Activated CD4-positive, alpha-beta memory T cell treated with anti-CD3 and anti-CD28 coated beads for 36 hours (primary cell): ENCODE measurements at places on chromosomes 7 and 10. TPM values are rescaled to one million over a fixed set of nuclear protein-coding genes. Genes with fewer than 3 reads are reported as not detected.
A peak's percentile ranks its signal among the peaks of the same experiment; 100 is the strongest.

DNA sequence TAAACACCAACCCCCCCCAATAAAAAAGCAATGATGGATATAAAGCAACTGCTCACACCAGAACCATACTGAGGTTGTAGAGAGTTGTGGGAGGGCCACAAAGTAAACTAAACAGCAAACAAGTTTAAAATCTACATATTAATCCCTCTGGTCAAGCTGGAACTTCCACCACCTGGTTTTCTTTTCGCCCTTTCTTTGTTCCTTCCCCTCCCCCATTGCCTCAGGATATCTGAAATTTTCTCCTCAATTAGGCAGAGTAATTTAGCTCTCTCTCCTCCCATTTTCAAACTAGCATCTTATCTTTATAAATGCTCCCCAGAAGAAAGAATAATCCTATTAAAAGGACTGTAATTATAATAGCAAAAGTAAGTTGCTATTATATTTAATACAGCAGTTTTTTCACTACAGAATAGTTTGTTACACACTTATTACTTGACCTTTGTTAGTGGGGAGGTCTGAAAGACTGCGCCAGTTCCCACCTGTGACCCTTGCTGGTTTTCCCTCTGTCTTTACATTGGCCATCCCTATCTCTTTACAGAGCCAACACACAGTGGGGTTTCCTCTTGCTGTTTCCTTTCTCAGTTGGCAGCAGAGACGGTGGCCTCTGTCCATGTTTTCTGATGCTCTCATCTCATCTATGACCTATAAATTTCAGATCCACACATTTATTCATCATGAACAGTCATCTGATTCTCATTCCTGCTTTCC lies 235.4 kb downstream of the RNLS start:
- no peaks in the 10 kb centered on the region for H3K4me1 ChIP-seq
- no peaks in the 10 kb centered on the region for H3K36me3 ChIP-seq
- H3K27me3 ChIP-seq = no peaks in the 10 kb centered on the region
- H3K4me3 ChIP-seq = no peak overlapping the region

Gene RAMP3
- not detected for total RNA-seq

- H3K27ac ChIP-seq = no peak overlapping the region
- no peaks in the 10 kb centered on the region for H3K27me3 ChIP-seq
- H3K4me3 ChIP-seq = no peak overlapping the region
- H3K36me3 ChIP-seq = peaks cover 34% of the 10 kb centered on the region
- no peak for DNase-seq
- H3K4me1 ChIP-seq = no peaks in the 10 kb centered on the region
Observed at GRCh38 chr10:29470843-29471543, 163.8 kb downstream of the SVIL start.

Gene NEURL1
- total RNA-seq = 1.8 TPM

DNA sequence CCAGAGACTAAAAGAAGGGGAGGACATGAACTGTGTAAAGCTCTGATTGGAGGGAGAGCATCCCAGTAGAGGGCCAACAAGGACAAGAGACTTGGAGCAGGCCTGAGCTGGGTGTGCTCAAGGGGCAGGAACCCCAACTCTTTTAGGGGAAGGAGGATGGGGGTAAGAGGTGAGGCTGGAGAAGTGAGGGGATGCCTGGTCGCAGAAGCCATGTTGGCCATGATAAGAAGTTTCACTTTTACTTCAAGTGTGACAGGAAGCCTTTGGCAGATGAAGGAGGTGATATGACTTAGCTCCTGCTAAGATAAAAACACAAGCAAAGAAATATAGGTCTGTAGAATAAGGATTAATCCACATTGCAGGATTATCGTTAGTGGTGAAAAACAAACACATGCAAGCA lies 208.3 kb downstream of the JAZF1 start:
- peak; percentile 19 for DNase-seq
- H3K4me1 ChIP-seq = peaks cover 20% of the 10 kb centered on the region
- peaks cover 11% of the 10 kb centered on the region for H3K36me3 ChIP-seq
- no peak overlapping the region for H3K27ac ChIP-seq

Gene CLDN3
- not detected for total RNA-seq

DNA sequence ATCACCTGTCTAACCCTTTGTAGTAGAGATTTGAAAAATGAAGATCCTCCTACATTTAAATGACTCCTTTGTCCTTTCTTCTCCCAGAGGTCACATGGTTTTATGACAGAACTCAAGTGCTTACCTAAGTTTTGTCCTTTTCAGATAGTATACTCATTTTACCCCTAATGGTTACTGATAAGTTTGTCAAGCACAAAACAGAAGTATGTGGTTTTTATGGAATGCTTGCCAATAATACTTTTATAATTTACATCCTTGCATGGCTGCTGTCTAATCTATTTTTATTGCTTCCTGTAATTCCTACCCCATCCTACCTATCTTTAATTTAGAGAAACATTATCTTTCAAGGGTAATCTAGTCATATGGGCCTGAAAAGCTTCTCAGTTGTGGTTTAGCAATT lies 37.5 kb downstream of the HELLS start:
- DNase-seq = no peak
- no peak overlapping the region for H3K4me3 ChIP-seq
- H3K27me3 ChIP-seq = no peaks in the 10 kb centered on the region
- peaks cover 9% of the 10 kb centered on the region for H3K4me1 ChIP-seq
- no peak overlapping the region for H3K27ac ChIP-seq
- peaks cover 40% of the 10 kb centered on the region for H3K36me3 ChIP-seq

DNA sequence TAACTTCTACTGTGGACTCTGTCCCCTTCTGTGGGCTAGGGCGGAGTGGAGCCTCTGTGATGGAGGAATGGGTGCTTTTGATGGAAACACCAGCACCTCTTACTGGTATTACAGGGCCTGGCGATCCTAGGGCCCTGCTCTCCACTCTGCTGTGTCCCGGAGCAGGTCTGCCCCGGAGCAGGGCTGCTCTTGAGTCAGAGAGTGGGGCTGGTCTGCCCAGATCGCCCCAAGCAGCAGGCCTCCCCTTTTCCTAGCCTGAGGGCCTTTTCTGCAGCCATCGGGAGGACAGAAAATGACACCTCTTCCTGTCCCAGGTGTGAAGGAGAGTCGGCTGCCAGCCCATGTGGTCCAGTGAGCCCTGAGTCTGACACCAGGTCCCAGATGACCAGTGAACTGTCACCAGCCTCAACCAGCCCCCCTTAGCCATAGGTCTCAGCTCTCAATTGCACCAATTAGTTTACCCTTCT lies 1.4 kb downstream of the ZNF282 start:
- H3K27ac ChIP-seq = peak overlapping the region; percentile 93
- DNase-seq = peak; percentile 34
- peaks cover 50% of the 10 kb centered on the region for H3K4me1 ChIP-seq
- peaks cover 45% of the 10 kb centered on the region for H3K36me3 ChIP-seq
- H3K27me3 ChIP-seq = no peaks in the 10 kb centered on the region

DNA sequence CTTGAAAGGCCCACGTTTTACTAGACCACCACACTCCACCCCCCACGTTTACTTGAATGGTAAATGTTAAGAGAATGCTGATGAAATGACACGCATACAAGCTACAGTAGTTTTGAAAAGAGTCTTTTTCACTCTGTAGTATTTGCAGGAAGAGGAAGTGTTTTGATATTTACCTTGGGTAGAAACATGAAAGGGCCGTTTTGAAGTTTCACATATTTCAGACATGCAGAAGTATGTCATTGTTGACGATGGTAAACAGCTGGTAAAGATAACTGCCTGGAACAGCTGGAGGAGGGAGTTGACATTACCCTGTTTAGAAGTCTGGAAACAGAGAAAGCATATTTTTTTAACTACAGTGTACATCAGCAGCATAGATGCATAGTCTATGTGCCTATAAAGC lies 160.7 kb downstream of the NXPH1 start:
- H3K27me3 ChIP-seq = no peaks in the 10 kb centered on the region
- no peak for DNase-seq
- no peaks in the 10 kb centered on the region for H3K36me3 ChIP-seq
